ENCODE measurements at places on chromosomes 6 and 20.

GRCh38 chr6:147127587-147127986, 76.6 kb upstream of the STXBP5 start:
- DNase-seq = no peak

DNA sequence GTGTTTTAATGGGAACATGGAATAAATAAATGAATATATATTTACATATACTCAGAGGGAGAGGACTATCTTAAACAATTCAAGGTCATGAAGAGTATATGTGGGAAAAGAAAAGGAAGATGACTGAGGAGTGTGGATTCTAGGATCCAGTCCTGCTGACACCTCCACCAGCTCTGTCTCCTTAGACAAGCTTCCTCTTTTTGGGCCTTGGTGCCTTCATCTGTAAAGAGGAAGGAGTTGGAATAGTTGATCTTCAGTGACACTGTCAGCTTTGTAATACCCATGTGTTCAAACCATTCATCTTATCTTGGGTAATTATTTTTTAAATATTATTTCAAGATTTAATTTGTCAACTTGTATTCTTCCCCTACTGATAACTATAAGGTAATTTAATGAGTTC, 338.0 kb downstream of the ADGRB3 start:
- no peak for DNase-seq

DNA sequence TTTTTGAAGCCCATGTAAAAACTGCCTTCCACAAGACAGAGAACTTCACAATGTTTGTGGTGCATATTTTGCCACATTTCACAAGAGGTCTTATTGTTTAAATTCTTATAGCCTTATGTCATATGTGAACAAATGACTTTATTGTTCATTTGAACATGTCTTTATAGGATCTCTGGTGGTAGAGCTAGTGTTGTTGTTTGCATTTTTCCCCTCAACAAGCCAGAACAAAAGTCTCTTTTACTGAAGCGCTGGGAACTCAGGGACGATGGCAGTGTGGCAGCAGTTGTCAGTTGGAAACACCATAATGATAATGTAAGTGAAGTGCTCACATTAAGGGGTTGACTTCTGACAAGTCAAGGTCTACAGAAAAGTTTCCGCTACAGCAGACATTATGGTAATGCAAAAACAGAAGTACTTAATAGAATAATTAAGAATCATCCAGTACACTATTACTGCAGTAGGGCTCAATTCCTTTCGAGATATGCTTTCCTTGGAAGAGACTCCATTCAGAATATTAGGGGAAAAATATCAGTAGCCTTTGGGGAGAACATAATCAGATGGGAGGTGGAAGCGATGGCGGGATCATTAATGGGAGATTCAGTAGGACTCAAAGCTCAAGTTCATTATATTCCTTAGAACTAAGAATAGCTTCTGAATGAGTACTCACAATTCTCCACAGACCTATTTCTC, 180.0 kb downstream of the GJA10 start:
- no peak for DNase-seq

- no peak for DNase-seq
These were observed 139.2 kb downstream of the BACH2 start for GRCh38 chr6:90157441-90157840.

DNA sequence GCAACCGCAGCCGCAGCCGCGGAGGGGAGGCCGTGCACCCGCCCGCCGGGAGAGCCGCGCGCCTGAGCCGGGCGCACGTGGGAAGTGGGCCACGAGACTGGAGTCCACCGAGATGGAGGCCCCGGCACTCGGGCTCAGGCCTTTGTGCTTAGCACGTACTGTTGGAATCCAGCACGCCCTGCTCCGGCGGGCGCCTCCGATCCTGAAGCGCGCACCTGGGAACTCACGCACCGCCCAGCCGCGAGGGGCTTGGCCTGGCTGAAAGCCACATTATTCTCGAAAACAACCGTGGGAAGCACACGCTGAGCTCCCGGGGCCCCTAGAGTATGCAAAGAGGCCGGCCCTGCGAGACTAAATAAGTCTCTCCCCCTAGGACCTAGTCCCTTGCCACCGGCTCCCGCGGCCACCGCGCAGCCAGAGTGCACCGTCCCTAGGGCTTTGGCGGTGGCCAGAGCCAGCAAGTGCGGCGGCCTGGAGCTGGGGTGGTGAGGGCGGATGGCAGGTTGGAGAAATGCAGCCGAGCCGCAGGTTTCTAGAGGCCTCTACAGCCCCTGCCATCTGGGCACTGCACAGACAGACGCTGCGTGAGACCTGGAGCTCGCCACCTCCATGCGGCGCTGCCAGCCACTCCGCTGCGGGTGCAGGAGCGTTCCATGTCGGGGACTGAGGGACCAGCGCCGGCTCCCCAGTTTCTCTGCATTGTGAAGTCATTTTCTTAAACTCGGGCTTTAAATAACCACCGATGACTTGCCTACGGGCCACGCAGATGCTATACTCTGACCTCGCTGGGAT, 42.0 kb upstream of the LY86 start:
- no peak for DNase-seq

DNA sequence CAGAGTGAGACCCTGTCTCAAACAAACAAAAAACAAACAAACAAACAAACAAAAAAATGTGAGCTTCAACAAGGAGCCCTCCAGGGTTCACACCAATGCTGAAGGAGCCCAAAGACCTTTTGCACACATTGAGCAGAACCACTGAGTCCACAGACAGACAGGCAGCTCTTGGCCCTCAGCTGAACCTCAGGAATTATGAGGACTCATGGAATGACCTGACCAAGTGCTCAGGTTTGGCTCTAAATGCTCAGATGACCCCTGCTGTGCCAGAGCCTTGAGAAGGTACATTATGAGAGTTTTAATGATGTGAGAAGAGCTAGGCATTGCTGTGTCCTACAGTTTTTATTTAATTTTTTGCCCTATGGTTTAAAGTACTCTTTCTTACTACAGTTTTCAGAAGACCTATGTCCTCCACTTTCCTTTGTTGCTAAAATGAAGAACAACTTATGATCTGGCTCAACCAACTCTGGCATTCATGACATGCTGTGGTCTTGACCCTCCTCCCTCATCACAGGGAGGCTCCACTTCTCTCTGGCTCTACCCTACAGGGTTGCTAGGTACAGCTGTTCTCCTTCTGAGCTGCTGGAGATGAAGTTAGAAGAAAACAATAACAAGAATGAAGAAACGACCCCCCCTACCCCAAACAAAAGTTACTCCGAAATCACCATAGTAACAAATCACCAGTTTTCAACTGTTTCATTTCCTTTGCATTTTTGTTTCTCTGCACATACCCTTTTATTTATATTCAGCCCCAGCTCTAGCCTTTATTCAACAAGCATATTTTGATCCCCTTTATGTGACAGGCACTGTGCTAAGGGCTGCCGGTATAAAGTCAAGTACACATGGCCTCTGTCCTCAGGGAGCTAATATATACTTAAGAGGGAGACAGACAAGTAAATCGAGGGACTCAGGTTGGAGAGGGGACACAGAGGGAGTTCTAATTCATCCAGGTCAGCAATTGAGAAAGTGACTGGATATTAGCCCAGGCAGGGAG, 128.7 kb upstream of the TRAF3IP2 start:
- DNase-seq = no peak

DNA sequence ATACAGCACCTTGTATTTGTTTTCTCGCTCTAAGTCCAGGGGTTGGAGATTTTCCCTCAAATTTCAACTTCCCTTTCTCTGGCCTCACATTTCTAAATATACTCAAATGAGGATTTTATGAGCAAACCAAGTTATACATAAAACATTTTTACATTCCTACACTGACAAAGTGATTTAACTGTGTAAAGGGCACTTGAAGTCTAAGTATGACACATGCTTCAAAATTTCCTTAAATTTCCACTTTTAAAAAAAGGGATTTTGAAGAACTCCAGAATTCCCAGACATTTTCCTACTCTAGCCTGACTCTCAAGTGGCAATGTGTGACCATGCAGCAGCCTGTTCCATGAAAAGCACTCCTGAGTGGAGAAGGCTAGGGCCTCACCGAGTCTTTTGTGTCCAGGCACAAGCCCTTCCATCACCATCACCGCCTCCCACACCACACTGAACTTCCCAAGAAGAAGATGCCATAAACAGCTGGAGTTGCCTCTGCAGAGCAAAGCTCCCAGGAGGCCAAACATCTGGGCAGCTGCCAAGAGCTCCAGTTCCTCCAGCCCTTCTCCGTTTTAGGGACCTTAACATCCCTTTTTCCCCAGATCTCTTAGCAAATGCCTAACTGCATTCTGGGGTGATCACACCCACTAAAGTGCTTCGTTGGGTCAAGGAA, 68.9 kb downstream of the NCR2 start:
- no peak for DNase-seq

Measured in vagina (tissue), 2 donors.